Stimulated activated CD4-positive, alpha-beta T cell treated with anti-CD3 and anti-CD28 coated beads, TNF-alpha, amount 100 ng/mL, for 1 hour (primary cell): ENCODE measurements at places on chromosomes 16 and 17.

DNA sequence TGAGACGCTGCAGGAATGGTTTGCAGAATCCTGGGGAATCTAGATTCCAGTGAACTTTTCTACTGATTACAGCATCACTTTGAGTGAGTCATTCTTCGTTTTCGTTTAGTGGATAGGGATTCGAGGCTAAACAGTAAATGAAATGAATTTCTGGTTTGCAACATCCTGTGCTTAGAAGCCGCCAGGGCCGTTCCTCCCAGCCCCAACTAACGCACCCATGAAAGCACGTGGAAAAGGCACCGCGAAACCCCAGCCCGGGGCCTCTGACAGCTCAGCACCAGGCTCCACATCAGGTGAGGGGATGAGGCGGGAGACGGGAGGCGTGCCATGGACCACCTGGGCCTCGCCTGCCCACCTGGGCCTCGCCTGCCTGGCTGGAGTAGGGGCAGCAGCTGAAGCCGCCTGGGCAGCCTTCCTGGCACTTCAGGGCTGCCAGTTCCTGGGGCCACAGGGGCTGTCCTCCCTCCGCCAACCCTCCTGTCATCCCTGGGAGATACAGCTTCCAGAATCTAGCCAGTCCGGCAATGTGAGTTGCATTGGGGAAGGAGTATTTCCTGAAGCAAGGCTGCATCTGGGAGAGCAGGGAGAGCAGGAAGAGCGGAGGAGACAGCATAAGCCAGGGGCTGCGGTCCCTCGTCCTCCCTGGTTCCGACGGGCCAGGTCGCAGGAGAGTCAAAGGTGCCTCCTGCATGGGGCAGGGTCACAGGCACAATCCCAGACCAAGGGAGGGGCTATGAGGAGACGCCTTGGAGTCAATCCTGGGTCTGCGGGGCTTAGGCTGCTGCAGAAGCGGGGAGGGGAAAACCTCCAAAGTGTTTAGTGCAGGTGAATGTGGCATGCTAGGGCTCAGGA is 78.4 kb downstream of the RPH3AL start:
- DNase-seq = no peak

DNA sequence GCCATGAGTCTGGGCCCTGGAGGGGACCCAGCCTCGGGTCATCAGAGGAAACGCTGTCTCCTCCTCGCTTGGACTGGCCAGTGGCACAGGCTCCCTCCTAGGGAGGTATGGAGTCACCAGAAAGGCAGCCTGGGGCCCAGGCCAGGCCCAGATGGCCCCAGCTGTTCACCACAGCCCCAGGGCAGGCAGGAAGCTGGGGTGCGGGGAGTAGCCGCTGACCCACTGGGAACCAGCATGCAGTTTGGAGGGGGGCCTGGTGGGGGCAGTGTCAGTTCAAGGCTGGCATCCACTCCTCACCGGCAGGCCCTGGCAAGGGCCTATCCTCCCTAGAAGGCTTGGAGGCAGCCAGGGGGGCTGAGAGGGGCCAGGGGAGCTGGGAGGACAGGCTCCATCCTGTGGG is 48.8 kb downstream of the SDK2 start:
- no peak for DNase-seq

- DNase-seq = peak; percentile 17
Observed at GRCh38 chr16:29029168-29029994, 44.5 kb downstream of the LAT start.

DNA sequence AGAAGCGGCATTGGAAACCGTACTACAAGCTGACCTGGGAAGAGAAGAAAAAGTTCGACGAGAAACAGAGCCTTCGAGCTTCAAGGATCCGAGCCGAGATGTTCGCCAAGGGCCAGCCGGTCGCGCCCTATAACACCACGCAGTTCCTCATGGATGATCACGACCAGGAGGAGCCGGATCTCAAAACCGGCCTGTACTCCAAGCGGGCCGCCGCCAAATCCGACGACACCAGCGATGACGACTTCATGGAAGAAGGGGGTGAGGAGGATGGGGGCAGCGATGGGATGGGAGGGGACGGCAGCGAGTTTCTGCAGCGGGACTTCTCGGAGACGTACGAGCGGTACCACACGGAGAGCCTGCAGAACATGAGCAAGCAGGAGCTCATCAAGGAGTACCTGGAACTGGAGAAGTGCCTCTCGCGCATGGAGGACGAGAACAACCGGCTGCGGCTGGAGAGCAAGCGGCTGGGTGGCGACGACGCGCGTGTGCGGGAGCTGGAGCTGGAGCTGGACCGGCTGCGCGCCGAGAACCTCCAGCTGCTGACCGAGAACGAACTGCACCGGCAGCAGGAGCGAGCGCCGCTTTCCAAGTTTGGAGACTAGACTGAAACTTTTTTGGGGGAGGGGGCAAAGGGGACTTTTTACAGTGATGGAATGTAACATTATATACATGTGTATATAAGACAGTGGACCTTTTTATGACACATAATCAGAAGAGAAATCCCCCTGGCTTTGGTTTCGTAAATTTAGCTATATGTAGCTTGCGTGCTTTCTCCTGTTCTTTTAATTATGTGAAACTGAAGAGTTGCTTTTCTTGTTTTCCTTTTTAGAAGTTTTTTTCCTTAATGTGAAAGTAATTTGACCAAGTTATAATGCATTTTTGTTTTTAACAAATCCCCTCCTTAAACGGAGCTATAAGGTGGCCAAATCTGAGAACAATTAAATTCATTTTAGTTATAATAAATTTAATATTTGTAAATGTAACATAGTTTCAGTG is 1.7 kb downstream of the HEXIM1 start:
- DNase-seq = peak; percentile 35

DNA sequence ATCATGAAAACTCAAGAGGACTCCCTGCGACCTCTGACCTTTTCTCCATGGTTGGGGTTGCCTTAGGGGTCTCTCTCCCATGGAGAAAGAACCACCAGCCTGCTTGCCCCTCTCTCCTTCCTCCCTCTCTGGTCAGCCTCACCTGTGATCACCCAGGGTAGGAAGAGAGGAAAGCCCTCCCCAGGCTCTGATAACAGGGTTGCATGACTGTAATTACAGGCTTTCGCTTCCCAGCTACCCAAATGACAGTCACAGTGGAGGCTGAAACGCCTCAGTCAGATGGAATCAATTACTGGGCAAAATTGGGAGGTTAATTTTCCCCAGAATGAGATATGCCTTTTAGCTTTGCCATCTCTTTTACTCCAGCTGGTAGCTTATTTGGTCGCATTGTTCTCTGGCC is 265.8 kb upstream of the SOX9 start:
- DNase-seq = no peak

- no peak for DNase-seq
Observed at GRCh38 chr17:65270499-65271253, 133.5 kb downstream of the RGS9 start.

- no peak for DNase-seq
Observed at GRCh38 chr16:11342021-11342855, 3.0 kb upstream of the RMI2 start.

GRCh38 chr17:59837308-59838051 is 55.3 kb downstream of the TUBD1 start:
- DNase-seq = no peak

DNA sequence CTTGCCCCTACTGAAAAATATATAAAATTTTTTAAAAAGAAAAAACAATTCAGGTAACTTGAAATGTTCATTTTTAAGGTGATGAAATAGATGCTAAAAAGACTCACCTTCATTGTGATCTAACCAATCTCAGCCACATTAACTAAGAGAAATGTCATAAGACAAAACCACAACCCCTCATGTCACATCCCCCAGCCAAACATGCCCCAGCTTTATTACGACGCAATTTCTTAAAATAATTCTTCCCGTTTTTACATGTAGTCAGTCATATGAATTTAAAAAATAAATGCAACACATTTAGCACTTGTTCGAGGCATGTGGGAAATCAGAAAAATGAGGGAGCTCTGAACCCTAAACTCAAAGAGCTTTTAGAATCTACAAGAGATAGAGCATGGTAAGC is 9.5 kb downstream of the AMFR start:
- DNase-seq = no peak

- no peak for DNase-seq
Observed at GRCh38 chr17:81093619-81094508, 58.9 kb downstream of the BAIAP2 start.

DNA sequence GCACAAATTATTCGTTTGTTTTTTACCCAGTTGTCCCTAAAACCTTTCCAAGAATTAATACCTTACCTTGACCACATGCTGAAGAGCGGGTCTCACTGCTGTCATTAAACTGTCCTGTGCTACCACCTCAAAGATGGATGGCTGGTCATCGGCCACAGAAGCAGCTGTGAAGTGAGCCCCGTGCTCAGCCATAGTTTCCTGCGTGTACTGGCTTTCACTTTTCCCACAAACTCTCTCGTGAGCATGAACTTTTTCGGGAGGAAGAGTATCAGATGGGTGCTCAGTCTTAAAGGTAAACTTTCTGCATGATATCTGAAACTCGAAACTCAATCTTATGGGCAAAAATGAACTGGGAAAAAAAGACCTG is 558 bp downstream of the PEX12 start:
- no peak for DNase-seq

GRCh38 chr17:31415004-31415454 is 23.6 kb downstream of the RAB11FIP4 start:
- DNase-seq = no peak

GRCh38 chr16:1073566-1074378 is 1.2 kb downstream of the SSTR5 start:
- DNase-seq = no peak

DNA sequence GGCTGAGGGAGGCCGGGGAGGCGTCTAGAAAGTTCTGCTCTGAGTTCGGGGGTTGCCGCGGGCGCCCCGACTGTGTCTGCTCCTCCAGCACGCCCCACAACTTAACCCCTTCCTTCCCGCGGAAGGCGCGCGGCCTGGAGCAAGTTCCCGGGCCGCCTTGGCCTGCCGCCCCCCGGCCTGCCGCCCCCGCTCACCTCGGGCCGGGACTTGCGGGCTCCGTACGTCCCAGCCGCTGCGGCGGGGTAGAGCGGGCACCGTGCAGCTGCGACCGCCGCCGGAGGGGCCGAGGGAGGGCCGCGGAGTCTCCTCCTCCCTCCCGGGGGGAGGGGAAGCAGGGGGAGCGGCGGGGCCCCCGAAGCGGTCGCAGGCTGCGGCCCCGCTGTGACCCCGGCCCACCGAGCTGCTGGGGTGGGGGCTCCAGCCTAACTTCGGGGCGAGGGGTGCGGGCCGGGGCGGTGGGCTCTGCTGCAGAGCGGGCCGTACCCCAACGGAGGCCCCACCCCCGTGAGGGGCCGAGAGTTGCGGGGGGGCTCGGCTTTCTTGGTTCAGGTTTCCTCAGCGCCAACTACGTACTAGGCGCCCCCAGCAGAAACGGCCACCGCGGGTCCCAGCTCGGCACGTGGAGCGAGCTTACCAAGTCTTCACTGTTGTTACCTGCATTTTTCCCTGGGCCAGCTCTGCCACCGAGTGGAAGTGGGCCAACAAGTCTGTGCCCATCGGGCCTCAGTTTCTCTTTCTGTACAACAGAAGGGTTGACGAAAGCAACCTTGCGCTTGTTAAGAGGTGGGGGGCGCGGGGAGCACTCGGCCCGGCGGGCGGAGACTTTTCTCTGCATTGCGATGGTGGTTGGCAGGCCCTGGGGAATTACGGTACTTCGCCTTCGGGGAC is at the start of gene CCDC102A:
TSS of gene CCDC102A (minus strand) at position 266 of the 888 bp plus-strand sequence. CDS start 7,394 bp downstream, outside the sequence.
- no peak for DNase-seq

- DNase-seq = no peak
Observed at GRCh38 chr16:62038646-62039045, 2.4 kb upstream of the CDH8 start.

DNA sequence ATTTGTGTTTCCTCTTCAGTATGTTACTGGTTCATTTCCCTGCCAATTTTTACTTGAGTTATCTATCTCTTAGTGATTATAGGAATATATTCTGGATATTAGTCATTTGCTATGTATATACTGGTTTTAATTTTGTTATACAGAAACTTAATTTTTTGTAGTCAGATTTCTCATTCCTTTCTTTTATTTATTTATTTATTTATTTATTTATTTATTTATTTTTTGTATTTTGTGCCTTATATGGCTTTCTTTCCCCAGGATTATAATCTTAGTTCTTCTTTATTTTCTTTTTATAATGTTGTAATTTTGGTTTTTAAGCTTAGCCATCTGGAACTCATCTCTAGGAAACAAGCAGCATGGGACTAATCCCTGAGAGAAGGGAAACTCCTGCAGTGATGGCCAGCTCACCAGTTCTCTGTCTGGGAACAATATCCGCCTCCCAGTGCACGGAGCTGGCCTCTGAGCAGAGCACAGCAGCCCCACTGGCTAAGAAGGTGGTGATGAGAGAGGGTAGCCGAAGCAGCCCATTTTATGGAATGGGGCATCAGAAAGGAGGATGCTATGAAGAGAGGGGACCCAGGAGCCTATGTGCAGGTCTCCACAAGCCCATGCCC is 54.5 kb upstream of the ADORA2B start:
- DNase-seq = no peak

DNA sequence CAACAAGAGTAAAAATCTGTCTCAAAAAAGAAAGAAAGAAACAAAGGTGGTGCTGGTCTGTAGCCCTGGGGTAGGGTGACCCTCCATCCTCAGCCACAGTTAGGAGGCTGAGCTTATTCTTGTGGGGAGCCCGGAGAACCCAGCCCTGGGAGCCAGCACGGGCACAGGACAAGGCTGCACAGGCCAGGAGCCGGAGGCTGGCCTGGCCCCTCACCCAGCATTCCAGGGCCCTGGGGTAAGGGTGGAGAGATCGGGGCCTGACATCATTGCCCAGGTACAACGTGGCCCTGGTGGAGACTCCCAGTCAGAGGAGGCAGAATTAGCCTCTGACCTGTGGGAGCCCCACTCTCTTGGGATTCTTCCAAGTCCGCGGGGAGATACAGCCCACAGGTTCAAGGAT is 10.3 kb upstream of the KRT17 start:
- DNase-seq = no peak

- DNase-seq = no peak
Observed at GRCh38 chr17:29181226-29181625, 1.0 kb upstream of the MYO18A start.

GRCh38 chr16:49048557-49048956 is 233.1 kb downstream of the CBLN1 start:
- DNase-seq = no peak

GRCh38 chr16:11151156-11151884 is 104.7 kb downstream of the SOCS1 start:
- DNase-seq = no peak
